ENCODE measurements at places on chromosomes 4 and X.

- DNase-seq, result no peak
These were observed 89.3 kb downstream of the KLHL8 start for GRCh38 chr4:87130985-87131703.

- no peak for DNase-seq
These were observed 271.3 kb downstream of the GPM6A start for GRCh38 chr4:175540732-175541131.

GRCh38 chr4:98784947-98785706 is 126.7 kb upstream of the TSPAN5 start:
- DNase-seq, result no peak

GRCh38 chr4:66489783-66490452 is 819.6 kb upstream of the EPHA5 start:
- no peak for DNase-seq

GRCh38 chr4:84583876-84584380 is 1.0 kb downstream of the CDS1 start:
- DNase-seq, result no peak

DNA sequence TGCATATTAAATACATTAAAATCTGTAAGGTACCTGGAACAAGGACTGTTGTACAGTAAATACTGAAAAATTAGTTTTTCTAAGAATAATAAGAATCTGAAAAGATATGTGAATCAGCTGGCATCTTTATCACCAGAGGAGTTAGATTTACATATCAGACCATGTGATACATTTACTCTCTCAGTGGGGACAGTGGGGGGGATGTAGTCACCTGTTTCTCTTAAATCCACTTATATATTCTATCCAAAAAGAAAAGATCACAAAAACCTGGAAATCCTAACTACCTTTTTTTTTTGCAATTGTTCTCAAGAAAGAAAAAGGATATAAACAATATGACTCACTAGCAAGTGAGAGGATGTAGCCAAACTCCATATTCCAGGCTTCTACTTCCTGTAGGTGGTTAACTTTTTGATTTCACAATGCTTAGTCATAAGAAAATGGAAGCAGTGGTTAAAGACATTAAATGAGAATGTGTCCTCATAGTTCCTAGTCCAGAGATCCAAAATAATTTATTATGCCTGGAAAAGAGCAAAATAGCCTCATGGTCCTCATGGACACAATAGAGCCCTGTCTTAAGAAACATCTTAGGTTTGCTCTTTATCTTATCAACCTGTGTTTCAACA is 22.5 kb upstream of the MYOZ2 start:
- DNase-seq, result no peak

- DNase-seq, result no peak
These were observed 9.4 kb downstream of the ANKRD50 start for GRCh38 chr4:124703154-124703553.

DNA sequence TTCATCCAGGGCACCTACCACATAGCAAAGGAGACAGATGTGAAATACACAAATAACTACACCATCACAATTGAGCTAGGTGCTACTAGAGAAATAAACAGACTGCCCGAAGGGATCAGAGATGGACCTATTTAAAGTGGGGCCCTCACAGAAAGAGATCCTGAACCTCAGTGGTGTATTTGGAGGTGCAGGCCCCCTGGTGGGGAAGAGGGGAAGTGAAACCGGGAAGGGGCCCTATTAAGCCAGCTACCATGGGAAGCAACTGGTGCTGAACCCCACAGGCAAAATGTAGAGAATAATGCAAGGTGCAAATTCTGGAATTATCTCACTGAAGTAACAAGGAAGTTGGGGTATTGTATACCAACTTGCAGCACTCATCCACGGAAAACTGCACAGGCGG is 78.6 kb upstream of the FAM9A start:
- DNase-seq, result no peak

DNA sequence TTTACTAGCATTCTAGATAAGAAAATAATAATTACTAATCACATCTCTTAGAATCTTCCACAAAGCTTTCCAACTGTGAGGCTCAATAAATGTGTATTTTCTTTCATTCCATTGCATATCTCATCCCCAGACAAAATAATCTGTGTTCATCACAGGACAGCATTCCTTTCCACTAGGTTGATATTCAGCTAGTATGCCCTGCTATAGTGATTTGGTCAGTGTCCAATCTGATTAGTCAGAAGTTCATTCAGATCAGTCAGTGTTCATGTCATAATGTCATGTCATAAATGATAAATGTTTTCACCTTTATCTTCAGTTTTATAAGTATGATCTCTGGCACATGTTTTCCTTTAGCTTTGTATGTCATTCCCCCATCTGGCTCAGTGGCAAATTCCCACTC is 611.4 kb downstream of the KCTD8 start:
- no peak for DNase-seq

DNA sequence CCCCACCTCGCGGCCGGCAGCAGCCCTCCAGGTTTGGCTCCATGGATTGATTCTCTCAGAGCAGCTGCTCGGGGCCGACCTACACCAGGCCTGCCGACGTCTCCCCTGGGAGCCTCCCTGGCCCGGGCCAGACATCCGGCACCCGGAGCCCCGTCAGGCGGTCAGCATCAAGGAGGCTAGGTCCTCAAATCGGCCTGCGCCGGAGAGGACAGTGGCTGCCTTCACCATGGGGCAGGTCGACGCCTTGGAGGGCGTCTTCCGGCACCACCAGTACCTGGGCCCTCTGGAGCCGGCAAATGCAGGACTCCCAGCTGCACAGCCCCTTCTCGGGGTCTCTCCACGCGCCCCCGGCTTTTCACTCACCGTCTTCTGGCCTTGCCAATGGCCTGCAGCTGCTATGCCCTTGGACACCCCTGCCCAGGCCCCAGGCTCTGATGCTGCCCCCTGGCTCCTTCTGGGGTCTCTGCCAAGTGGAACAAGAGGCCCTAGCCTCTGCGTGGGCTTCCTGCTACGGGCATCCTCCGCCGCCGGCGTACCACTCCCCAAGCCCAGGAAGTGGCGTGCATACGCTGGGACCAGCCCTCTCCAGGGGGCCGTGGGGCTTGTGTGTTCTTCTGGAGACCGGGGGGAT is 341.8 kb downstream of the MAGEB5 start:
- DNase-seq, result no peak

DNA sequence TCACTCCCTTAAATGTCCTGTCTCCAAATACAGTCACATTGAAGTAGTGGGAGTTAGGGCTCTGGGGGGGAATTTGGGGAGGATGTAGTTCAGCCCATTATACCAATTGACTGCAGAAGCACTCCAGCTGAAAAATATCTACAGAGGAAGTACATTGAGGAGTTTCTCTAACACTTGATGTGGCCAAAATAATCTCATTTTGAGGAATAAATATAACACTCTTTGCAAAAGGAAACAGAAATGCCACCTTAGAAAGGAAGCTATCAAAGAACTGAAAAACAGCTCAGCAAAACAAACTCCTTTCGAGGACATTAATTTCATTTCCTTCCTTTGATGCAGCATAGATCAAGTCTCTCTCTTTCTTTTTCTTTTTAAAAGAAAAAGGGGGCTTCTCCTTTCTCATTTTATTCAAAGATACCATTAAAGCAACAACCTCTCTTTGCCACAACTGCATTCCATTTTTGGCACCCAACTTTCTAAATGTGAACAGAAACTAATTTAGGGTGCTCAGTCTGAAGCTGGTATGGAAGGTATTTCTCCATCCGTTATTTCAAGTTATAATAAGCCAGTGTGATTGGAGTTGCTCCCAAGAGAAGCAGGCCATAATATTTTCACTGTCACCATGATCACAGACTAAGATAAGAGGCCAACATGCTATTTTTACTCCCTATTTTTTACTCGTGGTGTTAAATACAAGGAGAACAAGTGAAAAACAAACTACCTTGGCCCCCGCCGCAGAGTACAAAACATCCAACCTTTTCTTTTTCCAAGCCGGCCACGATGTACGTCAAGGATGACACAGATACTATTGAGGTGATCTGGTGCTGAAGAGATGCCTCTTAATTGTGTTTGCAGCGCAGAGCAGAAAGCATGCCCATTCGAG is 230.4 kb upstream of the GATB start:
- DNase-seq, result no peak

DNA sequence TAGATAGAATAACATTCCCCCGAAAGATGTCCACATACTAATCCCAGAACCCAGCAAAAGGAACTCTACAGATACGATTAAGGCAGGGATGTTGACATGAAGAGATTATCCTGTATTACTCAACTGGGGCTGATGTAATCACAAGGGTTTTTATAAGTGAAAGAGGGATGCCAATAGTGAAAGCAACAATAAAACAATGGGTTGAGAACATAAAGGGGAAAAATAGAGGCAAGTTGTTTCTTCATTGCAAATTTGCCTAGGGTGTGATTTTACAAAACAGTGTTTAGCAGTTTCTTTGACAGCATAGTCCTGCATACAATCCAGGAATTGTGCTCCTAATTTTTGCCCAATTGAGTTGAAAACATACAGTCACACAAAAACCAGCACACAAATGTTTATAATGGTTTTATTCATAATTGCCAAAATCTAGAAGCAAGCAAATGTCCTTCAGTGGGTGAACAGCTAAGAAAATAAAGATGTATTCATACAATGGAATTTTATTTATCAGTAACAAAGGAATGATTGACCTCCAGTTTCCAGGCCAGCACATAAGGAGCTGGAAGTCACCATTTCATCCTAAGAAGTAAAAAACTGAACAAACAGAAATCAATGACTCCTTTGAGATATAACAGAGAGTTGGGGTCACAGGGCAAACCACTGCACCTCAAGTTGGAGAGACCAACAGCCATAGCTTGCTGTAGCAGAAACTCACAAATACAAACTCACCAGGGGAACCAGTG is 107.2 kb downstream of the CENPC start:
- DNase-seq, result no peak

DNA sequence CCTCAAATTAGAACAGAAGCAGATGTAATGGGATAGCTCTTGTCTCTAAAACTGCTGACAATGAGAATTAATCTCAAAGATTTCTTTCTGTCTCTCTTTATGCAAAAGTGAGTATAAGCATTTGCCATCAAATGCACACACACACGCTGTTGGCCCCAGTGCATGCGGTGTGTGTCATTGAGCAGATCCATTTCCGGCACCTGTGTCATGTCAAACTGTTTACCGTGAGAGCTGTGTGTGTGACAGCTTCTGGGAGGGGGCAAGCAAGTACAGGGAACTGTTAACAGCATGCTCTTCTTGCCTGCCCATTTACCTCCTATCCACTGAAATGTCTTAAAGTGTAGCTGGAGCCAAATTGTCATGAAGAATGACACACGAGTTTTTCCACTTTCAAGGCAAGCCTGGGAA is 297.9 kb upstream of the FAT4 start:
- no peak for DNase-seq

DNA sequence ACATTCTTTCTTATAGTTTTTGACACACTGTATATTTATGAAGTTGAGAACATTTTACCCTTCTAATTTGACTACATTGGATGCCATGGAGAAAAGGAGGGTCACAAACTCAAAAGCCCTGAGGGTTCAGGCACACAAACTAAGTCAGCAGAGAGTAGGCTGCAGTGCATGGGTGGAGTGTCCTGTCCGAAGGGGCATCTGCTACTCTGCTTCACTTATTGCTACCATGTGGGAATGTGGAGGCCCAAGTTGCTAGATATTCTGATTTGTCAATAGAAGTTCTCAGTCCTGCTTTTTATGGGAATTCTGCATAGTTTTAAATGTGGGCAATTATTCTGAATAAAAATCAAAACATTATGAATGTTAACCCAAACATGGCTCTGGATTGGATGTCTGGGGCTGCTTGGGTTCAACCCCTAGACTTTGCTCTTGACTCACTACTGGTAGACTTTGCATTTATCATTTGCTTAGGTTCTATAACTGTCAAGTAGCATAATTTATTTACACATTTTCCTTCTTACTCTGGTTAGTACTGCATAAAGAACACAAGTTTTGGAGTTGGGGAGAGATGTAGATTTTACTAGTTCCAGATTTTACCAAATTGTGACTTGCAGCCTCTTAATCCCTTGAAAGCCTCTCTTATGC is 255.1 kb downstream of the SPRY1 start:
- DNase-seq, result no peak

- no peak for DNase-seq
These were observed 200.3 kb downstream of the STPG2 start for GRCh38 chr4:97942951-97943350.

DNA sequence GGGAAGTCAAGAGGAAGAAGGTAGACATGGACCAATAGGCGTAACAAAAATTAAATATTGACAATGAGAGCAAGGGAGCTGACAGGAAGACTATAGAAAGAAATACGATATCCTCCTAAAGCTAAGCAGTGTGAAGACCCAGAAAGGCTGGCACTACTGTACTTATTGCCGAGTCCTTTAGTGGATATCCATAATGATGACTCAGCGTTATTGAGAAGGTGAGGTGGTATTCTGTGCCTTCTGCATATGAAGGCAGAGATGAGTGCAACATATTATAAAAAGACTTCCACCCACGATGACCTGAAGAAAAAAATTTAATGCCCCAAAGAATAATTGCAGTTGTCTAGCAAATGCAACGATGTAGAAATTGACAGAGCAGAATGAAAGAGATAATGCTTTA is 13.0 kb upstream of the MCF2 start:
- DNase-seq, result no peak

DNA sequence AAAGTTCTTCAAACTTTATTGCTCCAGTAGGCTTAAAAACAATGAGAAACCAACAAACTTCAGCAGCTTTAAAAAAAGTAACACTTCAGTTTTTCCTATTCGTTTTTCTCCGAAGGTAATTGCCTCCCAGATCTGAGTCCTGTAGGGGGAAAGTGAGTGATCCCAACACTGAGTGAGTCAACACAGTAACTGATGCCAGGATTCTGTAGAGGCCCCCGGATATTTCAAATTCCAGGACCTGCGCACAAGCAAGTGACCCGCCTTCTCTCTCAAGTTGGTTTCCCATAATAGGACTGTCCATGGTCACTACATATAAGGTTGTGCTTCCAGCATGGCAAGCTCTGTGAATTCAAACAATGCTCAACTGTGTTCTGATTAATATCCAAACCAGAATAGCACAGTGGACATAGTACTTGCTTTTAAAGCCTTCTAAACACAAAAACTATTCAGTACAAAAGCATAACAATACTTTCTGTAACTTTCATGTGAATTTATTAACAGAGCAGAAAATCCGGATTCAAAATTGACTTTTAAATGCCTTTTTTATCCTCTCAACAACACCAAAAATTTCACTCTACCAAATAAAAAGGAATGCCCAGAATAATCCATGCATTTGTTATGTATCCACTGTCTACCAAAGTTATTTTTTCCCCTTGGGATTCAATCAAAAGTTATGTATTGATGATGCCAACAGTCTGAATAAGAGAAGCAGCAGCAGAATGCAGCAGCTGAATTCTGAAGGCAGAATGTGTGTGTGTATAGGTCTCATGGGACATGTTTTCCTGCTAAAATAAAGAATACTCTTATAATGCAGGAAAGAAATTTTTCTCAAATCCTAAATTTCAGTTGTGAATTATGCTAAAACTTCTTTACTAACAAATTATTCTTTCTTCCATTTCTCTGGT is at the start of gene DMD:
DMD (minus strand) TSS at position 194 of the 905 bp plus-strand sequence. CDS start 237 bp downstream, outside the sequence.
- DNase-seq, result peak; percentile 45

GRCh38 chr4:43047058-43047457 is 154.5 kb downstream of the GRXCR1 start:
- no peak for DNase-seq

GRCh38 chr4:5662555-5662954 is 45.8 kb downstream of the EVC2 start:
- no peak for DNase-seq
